ENCODE measurements at places on chromosomes 6 and 20.

DNA sequence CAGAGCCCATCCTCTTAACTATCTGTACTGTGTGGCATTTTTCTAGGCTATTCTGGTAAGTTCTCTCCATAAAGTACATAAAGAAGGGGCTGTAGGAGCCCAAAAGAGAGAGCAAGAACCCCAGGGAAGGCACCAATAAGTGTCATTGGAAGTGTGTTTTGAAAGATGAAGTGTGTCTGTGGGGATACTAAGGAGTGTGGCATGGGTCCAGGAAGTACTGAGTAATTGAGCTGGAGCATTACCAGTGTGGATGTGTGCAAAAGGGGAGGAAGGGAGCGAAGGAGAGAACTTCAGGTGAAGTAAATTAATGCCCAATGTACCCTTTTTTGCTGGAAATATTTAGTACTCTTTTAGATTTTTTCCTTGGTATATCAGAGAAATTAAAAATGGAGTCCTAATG, 63.9 kb downstream of the KCNS1 start:
- DNase-seq: no peak

GRCh38 chr6:24149296-24149695, 23.3 kb downstream of the NRSN1 start:
- DNase-seq: no peak

DNA sequence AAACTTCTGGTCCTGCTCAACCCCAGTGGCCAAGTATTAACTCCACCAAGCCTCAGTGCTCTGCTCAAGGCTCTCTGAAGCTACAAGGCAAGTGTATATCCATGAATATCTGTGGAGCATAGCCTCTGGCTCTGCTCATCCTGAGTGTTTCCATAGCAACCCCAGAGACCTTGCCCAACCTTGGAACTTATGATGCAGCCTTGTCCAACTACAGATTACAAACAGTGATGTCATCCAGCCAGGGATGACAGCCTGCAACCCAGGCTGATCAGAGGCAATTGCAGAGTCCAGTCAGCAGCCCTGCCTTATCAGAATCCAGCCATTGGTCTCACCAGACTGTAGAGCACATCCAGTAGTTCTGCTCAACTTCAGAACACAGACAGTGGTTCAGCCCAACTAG, 65.5 kb upstream of the SPACA1 start:
- DNase-seq: no peak

GRCh38 chr6:71608646-71609045, 277.7 kb upstream of the RIMS1 start:
- DNase-seq: no peak

- DNase-seq: no peak
Observed at GRCh38 chr6:108877046-108877751, 29.0 kb downstream of the ARMC2 start.

GRCh38 chr20:9353916-9354276, 160.5 kb upstream of the LAMP5 start:
- no peak for DNase-seq

GRCh38 chr6:143232849-143233248, 172.2 kb downstream of the AIG1 start:
- DNase-seq: no peak

DNA sequence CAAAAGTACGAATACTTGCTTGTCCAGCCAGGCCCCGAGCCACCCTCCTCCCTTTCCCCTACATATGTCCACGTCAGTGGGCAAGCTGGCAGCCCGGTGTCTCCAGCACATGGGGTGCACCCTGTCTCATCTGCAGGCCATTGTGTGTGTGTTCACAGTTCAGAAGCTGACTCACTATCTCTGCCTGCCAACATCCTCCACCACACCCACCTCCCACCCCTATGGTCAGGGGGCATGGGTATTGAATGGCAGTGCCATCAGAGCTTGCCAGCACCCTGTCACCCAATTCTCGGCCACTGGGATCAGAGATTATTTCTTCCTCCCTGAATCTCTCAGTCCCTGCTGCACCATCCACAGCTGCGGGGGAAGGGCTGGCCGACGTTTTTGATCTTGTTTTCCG, 195.7 kb downstream of the FARS2 start:
- DNase-seq: no peak

DNA sequence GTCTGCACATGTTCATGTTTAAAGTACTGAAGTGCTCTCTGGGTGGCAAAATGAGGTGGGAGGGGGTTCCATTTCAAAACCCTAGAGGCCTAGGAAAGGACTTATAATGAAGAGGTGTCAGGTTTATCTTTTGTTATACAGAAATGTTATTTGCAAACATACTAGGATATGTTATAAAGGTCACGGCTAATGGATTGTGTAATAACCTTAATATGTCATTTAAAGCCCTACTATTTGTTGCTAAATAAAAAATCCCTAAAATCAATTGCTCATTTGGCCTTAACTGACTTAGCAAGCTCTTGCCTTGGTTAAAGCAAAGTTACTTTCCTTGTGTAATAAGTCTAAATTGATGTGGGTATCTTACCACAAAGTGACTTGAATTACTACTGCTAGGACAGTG, 8.8 kb downstream of the NKX2-4 start:
- no peak for DNase-seq

DNA sequence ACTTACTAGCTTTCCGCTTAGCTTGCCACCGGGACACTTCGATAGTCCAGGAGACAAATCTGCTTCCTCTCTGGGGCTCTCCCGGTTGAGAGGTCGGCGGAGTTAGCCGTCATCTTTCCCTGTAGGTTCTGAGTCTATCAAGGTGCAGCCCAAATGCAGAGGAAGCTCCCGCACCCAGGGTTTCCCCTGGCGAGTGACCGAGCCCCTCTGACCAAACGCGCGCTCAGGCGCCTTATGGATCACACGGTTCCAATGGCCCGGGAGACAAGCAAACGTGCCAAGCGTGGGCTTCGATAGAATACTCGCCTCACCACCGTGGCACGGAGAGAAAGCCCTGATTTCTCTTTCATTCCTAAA, 15.8 kb upstream of the FOXC1 start:
- no peak for DNase-seq

- DNase-seq: no peak
Observed at GRCh38 chr20:3309226-3309625, 70.2 kb upstream of the SLC4A11 start.

- no peak for DNase-seq
Observed at GRCh38 chr6:82365016-82365795, 1.6 kb downstream of the TPBG start.

DNA sequence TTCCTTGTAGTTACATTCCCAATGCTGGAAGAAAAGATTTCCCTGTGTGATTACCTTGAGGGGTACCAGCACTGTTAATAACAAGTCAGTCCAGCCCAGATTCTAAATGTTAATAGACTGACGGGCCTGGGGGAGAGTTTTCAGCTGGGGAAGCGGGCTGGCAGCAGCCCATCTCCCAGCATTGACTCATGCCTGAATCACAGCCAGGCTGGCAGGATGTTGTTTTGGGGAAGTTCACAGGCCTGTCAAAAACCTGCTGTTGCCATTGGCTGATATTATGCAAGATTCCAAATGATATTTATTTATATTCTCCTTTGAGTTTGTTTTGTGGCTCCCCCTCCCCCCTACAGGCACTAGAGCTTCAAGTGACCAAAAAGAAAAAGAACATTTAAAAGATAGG, 213.9 kb upstream of the CNR1 start:
- DNase-seq: no peak

DNA sequence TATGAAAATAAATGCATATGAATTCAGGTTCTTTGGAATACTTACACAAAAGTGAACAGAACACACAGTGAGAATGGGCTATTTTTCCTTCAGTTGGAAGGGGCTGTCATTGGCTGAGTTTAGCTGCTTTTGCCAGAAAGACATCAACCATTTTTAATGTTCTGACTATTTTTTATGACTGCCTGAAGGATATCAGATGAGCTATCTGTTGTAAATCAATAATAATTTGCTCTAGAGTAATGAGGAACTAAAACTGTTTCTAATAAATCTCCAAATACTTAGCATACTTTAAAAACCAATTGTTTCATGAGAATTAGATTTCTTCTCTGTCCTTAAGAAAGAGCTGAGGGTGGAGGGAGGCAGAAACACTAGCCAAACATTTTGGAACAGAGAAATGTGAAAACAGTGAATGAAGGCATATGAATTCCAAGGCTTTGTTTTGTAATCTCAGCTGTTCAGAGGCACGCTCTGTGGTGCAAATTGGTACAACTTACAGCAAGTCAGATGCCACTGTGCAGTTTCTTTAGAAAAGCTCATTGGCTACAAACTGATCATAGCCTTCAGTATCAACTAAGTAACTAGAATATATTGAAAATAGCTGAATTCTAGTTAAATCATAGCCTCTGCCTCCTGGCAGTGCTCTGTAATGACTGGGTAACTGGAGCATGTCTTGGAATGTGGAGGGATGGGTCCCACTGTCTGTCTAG, 228.9 kb upstream of the JAG1 start:
- DNase-seq: no peak

- DNase-seq: no peak
Observed at GRCh38 chr20:22070610-22071058, 365.2 kb downstream of the PAX1 start.

GRCh38 chr20:20629556-20630188, 82.8 kb downstream of the RALGAPA2 start:
- no peak for DNase-seq

GRCh38 chr6:9007027-9007426, 571.7 kb upstream of the SLC35B3 start:
- DNase-seq: no peak

DNA sequence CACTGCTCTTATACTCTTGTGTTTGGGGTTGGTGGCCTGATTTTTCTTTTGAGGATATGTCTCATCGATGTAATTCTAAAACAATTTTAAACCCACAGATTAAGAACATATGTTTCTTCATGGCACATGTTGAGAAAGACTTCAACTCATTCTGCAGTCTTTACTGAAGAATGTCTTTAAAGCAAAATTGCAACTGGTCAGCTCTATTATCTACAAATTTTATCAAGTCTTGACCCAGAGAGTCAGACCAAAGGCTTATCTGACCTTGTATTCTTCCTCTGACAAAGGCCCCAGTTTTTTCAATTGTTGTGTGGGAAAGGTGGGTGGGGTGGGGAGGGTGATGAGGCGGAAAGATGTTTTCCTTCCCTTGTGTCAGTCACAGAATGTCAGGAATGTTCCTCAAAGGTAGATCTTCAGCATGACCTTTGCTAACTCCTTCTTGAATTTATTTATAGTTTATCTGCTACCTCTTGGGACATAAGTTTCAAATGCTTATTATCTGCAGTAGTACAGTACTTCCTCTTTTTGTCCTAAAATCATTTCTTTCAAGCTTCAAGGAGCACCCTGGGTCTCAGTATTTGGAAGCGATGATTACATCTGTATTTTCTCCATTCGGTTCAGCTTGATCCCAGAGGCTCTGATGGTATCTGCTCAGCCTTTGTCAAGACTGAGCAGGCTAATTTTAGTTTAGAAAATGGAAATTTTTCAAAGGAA, 63.2 kb upstream of the TIAM2 start:
- no peak for DNase-seq

DNA sequence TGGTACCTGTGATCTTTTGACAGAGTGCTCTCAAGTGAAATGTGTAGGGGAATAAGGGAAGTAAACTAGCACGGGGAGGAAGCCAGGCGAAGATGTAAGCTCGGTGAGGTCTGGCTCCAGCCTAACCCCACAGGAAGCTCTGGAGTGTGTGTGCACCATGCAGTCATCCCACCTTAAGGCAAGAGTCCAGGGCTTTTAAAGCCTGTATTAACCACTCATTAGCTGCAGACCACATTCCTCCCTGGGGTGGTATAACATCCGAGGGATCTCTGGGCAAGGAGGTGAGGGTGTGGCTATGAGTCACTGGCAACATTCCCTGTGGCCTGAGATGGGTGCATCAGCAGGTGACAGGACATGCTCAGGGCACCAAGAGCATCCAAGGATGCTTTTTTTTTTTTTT, 12.5 kb upstream of the RANBP9 start:
- no peak for DNase-seq

DNA sequence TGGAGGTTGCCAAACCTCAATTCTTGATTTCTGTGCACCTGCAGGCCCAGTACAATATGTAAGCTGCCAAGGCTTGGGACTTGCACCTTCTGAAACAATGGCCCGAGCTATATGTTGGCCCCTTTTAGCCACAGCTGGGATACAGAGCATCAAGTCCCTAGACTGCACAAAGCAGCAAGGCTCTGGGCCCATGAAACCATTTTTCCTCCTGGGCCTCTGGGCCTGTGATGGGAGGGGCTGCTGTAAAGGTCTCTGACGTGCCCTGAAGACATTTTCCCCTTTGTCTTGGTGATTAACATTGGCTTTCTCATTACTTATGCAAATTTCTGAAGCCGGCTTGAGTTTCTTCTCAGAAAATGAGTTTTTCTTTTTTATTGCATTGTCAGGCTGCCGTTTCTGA, 40.5 kb upstream of the SLC35F1 start:
- DNase-seq: no peak

DNA sequence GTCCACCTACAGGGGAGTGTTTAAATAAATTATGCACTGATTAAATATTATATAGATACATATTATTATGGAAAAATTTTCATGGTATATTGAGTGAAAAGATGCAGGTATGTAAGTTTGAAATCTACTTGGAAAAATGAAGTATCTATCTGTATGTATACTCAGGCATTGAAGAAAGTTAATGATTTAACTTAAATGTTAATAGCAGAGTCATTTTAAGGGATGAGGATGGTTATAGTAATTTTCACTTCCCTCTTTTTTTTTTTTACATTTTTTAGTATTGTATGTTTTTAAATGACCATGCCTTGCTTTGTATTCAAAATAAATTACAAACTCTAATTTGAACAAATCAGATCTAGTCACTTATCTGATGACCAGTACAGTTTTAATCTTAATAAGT, 43.2 kb upstream of the NOTCH4 start:
- no peak for DNase-seq

DNA sequence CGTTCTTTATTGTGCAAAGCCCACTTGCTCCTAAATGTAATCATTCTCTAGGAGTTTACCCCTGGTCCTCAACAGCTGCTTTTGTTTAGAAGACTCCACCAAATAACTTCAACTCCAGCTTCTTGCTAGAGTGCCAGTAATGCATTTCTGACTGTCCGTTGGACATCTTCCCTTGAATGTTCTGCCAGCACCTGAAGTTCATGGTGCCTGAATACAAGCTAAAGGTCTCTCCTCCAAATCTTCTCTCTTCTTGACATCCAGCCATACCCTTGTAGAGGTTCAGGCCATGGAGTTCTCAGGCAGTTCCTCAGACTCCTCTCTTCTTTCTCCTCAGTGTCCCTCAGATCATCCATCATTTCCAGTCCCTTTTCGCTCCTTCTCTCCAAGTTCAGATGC, 21.7 kb downstream of the PHACTR2 start:
- DNase-seq: no peak

DNA sequence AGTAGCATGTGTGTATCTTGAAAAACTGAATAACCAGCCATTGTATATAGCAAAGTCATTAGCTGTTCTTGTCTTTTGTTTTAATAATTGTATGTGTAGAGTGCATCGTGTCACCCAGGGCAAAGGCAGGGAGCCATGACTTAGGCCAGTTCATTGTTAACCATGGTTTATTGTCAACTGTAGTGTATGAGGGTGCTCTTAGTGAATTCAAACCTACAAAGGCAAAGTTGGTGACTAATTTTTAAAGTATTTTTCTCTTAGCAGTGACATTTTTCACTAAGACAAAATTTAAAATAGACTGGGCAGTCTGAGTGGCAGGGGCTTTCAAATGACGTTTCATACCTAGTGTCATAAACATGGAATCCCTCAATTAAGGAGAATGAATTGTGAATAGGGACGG, 79.0 kb downstream of the TULP4 start:
- no peak for DNase-seq

Data from effector CD4-positive, alpha-beta T cell (primary cell).